EL (cell line): ENCODE measurements at places on chromosomes 5 and 9.

GRCh38 chr5:150583541-150584225 is 56.8 kb upstream of the SYNPO start:
- no peak for DNase-seq

- no peak for DNase-seq
These were observed 27.7 kb upstream of the GFPT2 start for GRCh38 chr5:180380856-180381255.

DNA sequence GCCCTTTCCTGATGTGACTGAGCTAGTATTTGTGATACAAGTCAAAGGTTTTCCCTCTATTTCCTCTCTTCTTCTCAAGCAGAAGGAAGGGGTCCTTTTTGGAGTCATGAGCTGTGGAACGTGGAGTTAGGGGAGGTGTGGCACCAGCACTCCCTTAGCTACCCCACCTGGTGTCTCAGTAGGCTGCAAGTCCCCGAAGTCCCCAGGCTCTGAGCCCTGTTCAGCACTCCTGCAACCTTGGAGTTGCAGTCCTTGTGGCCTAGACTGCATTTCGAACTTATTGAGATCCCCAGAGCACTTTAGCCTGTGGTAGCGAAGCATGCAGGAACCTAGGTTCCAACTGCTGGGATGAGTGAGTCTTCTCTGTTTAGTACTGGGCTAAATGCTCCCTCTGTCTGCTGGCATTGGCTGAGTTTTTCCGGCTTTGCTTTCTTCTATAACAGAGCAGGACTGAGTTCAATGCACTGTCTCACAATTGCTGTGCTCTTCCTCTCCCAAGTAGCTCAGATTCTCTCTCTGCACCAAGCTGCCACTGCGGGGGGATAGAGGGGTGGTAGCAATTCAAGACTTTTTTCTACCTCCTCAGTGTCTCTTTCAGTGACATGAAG is 600.7 kb upstream of the CDH9 start:
- DNase-seq: no peak

GRCh38 chr5:42487077-42487476 is 63.8 kb downstream of the GHR start:
- no peak for DNase-seq

- peak; percentile 59 for DNase-seq
These were observed 70.1 kb upstream of the SPATA31E1 start for GRCh38 chr9:87812375-87813118.

GRCh38 chr5:154203798-154204578 is 13.5 kb downstream of the GALNT10 start:
- DNase-seq: no peak

- peak; percentile 89 for DNase-seq
These were observed 70.7 kb upstream of the CPLX2 start for GRCh38 chr5:175800656-175801081.
